ENCODE measurements at places on chromosomes 16 and 17.
A peak's percentile ranks its signal among the peaks of the same experiment; 100 is the strongest.

GRCh38 chr16:62130101-62130500 is 93.9 kb upstream of the CDH8 start:
- DNase-seq = no peak

GRCh38 chr17:78898947-78899346 is 4.1 kb downstream of the CEP295NL start:
- DNase-seq = no peak

- DNase-seq = no peak
Observed at GRCh38 chr17:46794318-46794717, 24.2 kb downstream of the WNT3 start.

- no peak for DNase-seq
Observed at GRCh38 chr17:77214743-77215142, 74.0 kb downstream of the SEC14L1 start.

GRCh38 chr16:81693744-81694303 is 85.3 kb upstream of the PLCG2 start:
- no peak for DNase-seq

- no peak for DNase-seq
Observed at GRCh38 chr17:83002118-83002805, 77.1 kb upstream of the METRNL start.

GRCh38 chr17:81429821-81430551 is 34.7 kb downstream of the BAHCC1 start:
- no peak for DNase-seq

DNA sequence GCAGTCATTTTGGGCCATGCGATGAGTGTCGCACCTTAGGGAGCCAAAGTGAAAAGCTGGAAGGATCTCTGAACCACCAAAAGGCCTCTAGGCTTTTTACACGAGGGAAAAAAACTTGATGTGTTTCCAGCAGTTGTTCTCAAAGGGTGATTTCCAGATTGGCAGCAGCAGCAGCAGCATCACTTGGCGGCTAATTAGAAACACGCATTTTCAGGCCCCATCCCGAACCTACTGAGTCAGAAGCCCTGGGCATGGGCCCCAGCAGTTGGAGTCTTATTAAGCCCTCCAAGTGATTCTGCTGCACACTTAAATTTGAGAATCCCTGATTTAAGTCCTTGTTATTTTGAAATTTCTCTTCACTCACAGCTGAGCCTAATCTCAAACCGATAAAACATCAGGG is 25.3 kb upstream of the PYY start:
- DNase-seq = peak; percentile 20

DNA sequence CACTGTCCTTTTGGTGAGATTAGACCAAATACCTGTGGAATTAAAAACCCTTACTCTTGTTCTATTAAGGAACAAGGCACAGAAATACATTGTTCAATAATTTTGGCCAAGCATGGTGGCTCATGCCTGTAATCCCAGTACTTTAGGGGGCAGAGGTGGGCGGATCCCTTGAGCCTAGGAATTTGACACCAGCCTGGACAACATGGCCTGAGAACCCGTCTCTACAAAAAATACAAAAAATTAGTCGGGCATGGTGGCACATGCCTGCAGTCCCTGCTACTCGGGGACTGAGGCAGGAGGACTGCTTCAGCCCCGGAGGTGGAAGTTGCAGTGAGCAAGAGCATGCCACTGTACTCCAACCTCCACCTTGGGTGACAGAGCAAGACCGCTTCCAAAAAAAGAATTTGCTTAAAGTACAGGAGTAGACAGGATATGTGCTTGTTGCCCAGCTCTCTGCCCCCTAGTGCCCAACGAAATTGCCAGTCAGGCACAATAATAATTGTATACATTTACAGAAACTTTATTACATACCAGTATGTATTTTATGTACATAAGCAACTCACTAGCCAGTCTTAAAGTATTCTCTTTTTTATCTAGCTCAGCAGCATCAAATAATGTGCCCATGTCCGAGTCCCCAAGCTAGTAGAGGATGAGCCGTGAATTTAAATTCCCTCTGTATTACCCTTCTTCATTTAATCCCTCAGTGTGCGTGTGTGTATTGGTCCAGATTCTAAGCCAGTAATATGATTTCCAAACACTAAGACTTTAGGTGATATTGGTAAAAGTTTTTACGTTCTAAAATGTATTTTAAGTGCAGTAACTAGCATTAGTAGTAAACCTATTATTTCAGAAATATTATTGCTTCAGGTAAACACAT is 1.4 kb downstream of the THUMPD1 start:
- DNase-seq = no peak

GRCh38 chr16:2697401-2697948 is 15.2 kb downstream of the KCTD5 start:
- DNase-seq = no peak

DNA sequence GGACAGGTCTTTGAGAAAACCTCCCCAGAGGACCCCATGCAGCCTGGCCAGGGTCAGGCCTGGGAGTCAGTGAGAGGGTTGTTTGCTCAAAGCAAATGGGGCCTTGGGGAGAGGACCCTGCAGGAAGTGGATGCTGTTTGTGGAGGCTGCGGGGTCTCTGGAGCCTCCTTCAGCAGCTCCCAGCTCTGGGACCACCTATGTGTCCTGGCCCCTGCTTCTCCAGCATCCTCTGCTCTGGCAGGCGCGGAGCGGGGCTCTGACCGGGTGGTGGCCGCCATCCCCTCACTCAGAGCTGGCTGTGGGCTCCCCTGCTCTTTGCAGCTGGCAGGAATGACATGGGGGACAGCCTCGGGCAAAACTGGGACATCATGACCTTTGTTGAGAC is 29.8 kb upstream of the CIBAR2 start:
- no peak for DNase-seq

GRCh38 chr16:31421587-31421986 is 6.6 kb downstream of the COX6A2 start:
- no peak for DNase-seq

DNA sequence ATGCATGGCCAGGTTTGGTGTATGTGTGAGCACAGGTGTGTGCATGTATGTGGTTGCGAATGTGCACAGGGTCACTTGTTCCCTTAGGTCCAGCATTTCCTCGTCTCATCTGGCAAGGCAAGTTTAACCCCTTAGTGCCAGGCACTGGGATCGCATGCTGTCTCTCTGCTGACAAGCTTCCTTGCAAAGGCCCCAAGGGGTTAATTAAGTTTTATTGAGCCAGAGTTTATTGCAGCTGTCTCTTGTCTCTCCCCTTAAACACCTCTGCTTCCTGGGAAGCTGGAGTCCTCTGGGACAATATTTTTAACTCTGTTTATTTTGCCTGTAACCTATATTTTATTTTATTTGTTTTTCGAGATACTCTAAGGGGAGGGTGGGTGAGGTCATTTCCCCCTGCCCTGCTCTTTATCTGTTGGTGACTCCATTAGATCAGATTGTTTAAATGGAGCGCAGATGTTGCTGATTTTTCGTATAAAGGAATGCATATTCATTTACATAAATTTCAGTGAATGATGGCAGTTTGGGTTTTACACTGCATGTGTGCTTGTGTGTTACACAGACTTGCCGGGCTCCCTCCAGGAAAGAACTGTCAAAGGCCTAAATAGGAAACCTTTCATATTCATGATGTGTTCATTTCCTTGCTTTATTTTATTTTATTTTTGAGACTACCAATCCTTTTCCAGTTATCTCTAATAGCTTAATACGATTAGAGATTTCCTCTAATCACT is 99.7 kb downstream of the CBLN1 start:
- DNase-seq = no peak

GRCh38 chr16:28010671-28011070 is 52.8 kb downstream of the GSG1L start:
- DNase-seq = no peak

- DNase-seq = no peak
Observed at GRCh38 chr17:7842380-7843256, 8.6 kb downstream of the KDM6B start.

GRCh38 chr17:38879878-38880665 is 10.2 kb downstream of the LASP1 start:
- DNase-seq = no peak

DNA sequence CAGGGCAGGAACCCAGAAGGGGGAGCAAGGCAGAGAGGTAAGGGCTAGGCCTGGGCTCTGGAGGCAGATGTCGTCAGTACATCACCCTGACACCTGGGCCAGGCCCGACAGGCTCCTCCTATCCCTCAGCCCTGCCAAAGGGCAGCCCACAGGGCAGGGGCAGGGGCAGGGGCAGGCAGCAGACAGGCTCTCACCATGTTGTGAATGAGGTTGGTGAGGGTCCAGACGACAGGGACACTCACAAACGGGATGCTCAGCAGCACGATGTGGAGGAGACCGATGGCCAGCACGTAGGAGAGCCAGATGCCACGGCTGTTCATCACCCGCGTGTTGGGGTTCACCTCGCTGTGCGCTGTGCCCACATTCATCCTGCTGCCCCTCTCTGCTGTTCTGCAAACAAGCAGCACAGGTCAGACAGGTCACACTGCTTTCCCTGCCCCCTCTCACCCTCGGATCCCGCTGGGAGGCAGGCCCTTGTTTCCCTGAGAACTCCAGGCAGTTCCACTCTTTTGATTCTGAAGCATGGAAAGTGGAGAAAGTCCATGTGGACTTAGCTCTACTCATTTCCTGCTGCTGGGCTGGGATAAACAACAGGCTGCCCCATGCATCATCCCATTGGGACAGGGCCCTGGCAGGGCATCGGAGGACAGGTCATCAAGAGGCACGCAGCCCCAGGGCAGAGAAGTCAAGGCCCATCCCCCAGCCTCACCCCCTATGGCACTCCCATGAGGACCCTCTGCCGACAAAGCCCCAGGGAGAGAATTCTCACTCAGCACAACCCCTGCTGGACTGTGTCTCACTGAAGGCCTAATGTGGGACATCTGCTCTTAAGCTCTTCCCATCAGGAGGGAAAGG is 3.3 kb downstream of the ORMDL3 start:
- DNase-seq = no peak

DNA sequence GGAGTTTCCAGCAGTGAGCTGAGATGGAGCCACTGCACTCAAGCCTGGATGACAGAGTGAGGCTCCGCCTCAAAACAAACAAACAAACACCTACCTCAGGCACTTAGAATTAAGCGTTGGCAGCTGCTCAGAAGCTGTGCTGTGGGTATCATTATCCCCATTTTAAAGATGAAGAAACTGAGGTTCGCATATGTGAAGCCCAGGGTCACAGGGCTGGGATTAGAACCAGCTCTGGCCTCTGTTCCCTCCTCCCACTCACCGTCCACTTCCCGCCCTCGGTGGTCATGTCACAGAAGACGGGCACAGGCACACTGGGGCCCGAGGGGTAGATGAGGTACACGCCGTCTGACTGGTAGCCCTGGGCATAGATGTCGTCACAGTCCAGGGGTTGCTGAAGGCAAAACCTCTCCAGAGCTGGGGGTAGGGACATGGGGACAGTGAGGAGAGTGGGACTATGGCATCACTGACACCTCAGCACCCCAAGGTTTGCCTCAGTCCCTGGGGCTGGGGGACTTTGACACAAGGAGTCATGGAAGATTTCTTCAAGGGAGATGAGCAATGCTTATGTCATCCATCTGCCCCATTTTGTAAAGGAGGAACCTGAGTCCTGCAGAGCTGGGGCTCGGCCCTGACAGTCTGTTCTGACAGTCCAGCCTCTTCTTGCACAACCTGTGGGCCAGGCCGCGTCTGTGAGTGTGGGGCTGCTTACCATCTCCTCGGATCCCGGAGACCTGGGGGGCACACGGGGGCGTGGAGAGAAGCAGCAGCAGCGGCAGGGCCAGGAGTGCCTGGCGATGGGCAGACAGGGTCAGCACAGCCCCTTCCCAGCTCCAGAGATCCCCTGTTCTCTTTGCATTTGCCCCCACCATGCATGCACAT is 700 bp downstream of the MFAP4 start:
- peak; percentile 48 for DNase-seq

DNA sequence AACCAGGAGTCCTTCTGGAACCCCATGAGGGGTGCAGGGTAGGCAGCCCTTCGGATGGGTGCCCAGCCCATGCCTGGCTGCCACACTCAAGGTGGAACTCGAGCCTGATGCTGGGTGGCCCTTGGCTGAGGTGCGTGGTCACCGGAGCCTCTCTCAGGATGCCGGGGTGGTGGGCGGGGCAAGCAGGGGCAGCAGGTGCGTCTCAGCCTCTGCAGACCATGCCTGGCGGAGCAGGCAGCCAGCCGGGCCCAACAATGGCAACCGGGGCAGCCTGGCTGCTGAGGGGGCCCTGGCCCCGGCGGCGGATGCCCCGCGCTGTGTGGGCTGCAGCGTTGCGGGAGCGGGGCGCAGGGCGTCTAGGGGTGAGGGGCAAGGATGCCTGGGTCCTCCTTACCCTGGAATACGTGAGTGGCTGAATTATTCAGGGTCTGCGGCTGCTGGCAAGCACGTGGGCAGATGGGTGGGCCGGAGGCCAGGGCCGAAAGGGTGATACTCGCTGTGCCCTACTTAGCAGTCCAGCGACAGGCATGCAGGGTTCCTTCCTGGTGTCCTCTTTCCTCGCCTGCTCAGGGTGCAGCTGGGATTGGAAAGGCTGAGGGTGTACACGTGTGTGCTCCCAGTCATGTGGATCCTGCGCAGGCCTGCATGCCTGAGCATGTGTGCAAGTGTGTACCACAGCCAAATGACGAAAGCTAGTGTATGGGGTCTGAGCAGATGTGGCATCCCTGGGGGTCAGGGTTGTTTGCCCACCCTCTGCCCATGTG is 14.6 kb downstream of the MYO15A start:
- no peak for DNase-seq

- DNase-seq = no peak
Observed at GRCh38 chr17:7046127-7046724, 2.3 kb upstream of the SLC16A11 start.

GRCh38 chr17:30230596-30231125 is 4.8 kb downstream of the SLC6A4 start:
- DNase-seq = no peak

DNA sequence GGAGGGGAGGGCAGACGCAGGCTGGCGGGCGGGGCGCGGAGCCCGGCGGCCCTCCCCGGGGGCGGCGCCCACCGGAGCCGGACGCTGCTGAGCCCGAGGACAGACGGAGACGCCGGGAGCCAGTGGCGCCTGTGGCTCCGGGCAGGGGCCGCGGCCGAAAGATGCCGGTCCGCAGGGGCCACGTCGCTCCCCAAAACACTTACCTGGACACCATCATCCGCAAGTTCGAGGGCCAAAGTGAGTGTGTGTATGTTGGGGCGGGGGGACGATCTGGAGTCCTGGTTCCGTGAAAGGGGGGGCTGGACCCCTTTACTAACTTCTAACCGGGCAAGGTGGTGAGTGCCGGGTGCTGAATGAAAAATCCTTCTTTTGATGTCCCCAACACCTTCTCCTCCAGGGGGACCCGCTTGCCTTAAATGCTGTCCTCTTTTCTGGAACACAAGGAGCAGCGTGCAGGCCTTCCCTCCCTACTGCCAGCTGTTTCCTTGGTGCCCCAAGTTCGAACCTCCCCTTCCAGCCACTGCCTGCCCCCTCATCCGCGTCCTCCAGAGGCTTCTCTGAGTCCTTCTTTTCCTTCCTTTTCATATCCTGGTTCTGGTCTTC is at the start of gene KCNH6:
Gene KCNH6, plus strand, starts transcription at position 106 of the 603 bp plus-strand sequence. Its CDS starts 56 bp downstream, at position 162.
- DNase-seq = no peak
